ENCODE measurements at places on chromosomes 7 and 10. TPM values are rescaled to one million over a fixed set of nuclear protein-coding genes. Genes with fewer than 3 reads are reported as not detected.
A peak's percentile ranks its signal among the peaks of the same experiment; 100 is the strongest.

GRCh38 chr7:2287745-2288144, 26.5 kb downstream of the SNX8 start:
- no peak for DNase-seq

Gene MYH16
- total RNA-seq: not detected

GRCh38 chr10:49158404-49158803, 24.6 kb upstream of the FAM170B start:
- DNase-seq: no peak

DNA sequence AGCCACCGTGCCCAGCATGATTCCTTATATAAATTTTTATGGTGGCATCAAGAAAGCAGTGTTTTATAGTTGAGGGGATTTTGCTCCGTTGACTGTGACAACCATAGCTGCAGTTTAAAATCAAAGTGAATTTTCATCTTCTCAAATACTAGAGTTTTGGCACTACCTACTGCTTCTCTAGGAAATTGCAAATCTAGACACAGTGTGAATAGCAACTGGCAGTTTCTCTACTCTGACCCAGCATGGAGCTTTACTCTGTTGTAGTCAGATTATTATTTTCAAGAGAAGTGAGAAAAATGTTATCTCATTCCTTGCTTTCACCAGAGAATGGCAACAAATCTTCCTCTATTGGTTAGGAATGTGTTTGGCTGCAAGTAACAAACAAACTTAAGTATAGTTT, 22.9 kb downstream of the MCM10 start:
- no peak for DNase-seq

- DNase-seq: no peak
These were observed 95.3 kb downstream of the LRRC4 start for GRCh38 chr7:127935847-127936376.

- peak; percentile 32 for DNase-seq
These were observed 156.4 kb downstream of the PRPF18 start for GRCh38 chr10:13743101-13743693.

Gene AOC1
- total RNA-seq: not detected

DNA sequence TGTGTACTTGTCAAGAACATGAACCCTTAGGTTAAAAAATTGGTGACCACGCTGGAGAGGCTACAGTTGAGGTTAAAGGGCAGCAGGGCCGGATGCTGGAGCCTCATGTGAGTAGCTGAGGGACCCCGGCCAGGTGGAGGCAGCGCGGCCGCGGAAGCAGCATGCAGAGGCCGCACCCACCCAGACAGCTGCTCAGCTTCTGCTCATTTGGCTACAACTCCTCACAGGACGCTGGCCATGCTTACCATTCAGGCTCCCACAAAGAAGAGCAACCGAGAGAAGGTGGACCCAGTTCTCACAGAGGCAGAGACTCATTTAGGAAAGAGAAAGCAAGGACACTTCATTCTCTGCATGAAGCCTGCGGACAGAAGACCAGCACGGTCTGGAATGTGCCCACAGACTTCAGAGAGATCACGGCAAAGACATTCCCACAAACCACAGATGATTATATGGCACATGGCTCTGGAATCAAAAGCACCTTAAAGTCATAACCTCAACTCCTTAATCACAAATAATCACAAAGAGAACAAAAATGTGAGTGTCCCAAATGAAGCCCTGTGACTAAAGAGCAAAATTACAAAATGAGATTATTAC, 94.4 kb downstream of the VOPP1 start:
- no peak for DNase-seq

- peak; percentile 89 for DNase-seq
These were observed 201.4 kb downstream of the PTEN start for GRCh38 chr10:88064608-88065382.

Gene CALML5
- total RNA-seq: not detected

Gene TACC2
- total RNA-seq: 64.2 TPM

DNA sequence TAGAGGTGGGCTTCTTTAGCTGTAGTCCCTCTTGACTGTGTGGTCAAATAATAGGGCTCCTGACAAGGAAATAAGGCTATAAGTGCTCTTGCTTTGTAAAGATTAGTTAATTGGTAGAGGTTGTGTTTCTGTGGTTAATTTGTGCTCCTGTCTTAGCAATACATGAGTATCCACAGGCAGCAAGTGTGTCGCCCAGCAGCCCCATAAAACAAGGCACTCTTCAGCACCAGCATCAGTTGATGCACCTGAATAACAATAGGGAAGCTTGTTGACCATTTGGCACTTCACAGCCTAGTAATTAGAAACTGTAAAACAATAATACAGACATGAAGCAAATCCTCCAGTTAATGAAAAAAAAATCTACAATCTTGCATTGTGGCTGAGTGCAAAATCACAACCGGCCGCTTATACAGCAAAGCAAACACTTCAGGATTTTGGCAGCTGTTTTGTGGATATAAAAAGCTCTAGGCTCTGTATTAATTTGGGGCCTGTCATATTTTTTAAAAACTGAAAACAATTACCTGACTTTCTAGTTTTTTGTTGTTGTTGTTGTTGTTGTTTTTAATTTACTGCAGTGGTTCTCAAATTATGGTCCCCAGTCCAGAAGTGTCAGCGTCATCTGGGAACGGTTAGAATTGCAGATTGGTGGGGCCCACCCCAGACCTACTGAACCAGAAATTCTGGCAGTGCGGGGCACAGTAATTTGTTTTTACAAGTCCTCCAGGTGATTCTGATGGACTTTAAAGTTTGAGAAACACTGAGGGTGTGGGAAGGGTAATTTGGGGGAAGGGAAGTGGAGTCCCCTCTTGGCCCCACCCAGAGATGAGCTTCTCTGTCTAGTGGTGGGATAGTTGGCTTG, 56.8 kb downstream of the AUTS2 start:
- DNase-seq: no peak

- no peak for DNase-seq
These were observed 3.5 kb downstream of the GLCCI1 start for GRCh38 chr7:7972128-7972527.

DNA sequence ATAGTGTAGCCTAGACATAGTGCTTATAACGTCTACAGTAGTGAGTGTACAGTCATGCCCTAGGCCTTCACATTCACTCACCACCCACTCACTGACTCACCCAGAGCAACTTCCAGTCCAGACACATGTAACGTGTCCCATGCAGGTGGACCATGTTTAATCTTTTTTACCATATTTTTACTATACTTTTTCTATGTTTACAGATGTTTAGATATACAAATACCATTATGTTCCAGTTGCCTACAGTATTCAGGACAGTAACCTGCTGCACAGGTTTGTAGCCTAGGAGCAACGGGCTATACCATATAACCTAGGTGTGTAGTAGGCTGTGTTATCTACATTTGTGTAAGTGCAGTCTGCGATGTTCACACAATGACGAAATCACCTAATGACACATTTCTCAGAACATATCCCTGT, 11.0 kb downstream of the MPP7 start:
- DNase-seq: no peak

DNA sequence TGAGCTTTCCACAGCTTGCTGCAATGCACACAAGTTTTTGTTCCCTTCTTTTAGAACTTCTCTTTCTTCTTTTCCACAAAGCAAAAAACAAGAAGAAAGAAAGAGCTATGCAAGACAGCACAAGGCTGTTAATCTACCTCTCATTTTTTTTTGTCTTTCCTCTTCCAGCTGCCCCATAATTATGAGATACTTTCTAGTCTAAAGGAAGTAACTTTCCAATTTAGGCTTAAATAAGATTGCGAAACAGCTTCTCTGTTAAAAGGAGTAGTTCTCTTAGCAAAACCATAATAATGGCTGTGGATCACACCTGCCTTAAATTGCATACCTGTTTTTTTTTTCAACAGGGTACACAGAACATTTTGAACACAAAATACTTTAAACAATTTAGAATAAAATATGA, 56.0 kb downstream of the NDUFB2 start:
- no peak for DNase-seq

DNA sequence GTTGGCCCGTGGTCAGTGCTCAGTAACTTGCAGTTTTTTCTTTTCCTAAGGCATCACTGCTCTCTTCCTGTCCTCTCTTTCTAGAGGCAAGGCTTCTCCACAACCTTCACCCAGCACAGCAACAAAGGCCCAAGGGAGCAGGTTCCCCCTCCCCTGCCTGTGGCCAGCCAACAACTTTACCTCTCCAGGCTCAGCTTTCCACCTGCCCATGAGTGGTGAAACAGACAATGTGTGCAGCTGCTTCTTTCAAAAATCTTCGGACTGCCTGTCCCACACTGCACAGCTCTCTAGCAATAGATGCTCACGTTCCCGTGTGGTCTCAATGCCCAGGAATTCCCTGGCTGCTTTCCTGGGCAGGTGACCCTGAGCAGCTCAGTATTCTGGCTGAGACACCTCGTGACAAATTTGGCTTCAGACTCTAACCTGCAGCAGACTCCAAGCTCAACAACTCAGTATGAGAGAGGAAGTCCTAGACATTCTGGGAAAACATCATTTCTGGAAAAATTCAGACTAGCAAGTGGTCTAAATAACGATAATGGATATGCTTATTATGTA, 28.9 kb upstream of the TMEM72 start:
- DNase-seq: no peak

GRCh38 chr10:76882245-76882644, 755.4 kb downstream of the KCNMA1 start:
- no peak for DNase-seq

DNA sequence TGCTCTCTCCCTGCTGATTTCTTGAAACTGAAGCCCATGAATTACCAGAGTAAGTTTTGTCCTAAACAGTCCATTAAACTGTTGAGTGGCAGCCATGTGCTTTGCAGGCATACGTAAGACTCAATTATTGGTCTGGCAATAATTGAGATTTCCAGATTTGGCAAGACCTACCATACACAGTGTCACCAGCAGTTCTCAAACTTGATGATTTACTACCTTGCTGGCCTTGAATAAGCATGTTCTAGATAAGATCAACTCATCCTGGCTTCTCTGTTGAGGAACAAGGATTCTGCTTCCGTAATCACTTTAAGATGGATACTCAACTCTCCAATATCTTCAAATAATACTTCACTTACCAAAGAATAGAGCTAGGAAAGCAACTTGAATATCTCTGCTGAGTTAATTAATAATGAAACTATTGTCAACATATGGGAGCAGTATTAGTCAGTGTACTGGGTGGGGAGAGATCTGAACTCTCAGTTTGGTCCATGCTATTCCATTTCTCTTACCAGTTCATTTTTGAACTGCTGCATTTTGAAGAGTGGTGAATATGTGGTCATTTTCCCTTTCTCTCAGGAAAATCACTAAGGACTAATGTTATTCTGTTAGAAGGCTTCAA, 181.4 kb downstream of the IPMK start:
- DNase-seq: no peak

GRCh38 chr7:16040346-16040745, 353.9 kb upstream of the MEOX2 start:
- DNase-seq: no peak

DNA sequence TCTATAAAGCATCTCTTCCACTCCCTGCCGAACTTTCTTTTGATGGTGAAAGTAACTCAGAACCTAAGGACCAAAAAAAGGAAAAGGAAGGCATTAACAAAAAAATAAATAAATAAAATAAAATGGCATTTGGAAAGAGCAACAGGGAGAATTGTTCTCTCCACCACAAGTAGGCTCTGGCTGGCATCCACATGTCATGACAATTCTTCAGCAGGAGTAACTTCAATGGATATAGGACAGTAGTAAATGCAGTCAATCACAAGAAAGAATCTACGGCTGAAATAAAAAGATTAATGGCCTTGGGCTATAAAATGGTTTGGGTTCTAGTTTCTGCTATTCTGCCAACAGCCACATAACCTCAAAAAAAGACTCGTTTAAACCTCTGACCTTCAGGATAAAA, 23.9 kb downstream of the NCAPG2 start:
- DNase-seq: no peak

GRCh38 chr10:81027706-81028105, 490.0 kb downstream of the SH2D4B start:
- no peak for DNase-seq

DNA sequence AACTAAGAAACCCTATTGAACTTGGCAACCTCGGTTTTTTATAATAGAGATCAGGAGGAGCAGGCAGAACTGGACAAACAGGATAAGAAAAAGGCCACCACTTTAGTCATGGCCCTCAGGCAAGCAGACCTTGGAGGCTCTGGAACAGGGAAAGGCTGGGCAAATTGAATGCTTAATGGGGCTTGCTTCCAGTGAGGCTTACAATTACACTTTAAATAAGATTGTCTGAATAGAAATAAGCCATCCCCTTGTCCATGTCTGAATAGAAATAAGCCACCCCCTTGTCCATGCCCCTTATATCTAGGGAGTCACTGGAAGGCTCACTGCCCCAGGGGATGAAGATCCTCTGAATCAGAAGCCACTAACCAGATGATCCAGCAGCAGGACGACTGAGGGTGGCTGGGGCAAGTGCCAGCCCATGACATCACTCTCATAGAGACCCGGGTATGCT, 40.6 kb downstream of the AKR1B15 start:
- DNase-seq: no peak

DNA sequence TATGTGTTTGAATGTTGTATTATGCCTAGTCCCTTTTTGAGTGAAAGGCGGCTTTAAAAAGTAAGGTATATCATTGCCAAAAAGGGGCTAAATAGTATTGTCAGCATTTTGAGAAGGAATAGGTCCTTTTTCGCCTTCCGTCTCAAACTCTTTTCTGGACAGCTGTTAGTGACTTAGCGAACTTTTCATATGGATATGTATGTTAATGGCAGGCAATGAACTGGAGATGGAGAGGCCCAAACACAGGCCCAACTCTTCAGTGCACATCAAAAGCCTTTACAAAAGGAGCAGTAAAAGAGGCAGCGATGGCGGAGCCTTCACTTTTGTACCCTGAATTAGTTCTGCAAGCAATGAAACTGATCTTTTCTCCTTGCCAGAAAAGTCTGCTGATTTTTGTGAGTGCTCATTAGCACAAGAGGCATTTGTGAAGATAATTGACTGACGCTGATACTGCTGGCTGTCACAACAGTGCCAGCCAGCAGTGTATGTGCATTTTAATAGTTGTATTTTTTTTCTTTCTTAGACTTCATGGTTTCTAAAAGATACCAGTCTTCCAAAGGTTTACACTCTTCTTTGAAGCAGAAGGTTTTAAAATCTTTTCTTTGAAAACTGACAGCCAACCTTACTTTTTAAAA, 243.7 kb upstream of the SP8 start:
- no peak for DNase-seq

DNA sequence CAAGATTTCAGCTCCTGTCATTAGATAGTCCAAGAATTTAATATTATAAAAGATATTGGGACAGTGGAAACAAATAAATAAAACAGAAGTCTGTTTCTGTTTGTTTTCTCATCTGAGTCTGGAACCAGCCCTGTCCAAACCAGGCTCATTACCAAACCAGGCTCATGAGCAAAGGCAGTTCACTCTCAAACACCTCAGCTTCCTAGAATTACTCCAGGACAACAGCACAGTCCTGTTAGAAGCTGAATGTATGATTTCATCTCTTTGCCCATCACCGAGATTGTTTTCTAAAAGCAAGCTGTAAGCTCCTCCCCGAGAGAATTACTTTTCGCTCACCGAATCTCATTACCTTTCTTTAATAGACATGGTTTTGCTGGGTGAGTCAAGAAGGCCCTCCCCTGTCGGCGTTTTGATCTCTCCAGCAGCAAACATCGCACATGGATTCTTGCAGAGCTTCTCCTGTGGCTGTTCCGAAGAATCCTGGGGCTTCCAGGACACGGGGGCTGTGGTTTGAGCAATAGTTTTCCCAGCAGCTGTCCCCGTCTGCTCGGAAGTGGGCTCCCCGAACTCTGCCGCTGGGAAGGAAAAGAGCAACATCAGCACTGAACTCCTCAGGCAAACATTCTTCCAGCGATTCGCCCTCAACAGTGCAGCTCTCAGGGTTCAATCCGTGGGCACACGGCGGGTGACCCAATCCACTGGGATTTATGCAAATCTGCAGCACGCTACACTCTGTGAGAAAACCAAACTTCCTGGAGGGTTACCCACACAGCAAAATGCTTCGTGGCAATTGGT, 112.5 kb downstream of the SVIL start:
- no peak for DNase-seq

Gene HOXA5
- total RNA-seq: 12.1 TPM
